Naive thymus-derived CD8-positive, alpha-beta T cell (primary cell): ENCODE measurements at places on chromosomes 3 and 15. TPM values are rescaled to one million over a fixed set of nuclear protein-coding genes. Genes with fewer than 3 reads are reported as not detected.

Gene C3orf49
- total RNA-seq, result not detected

Gene SLC6A20
- total RNA-seq, result not detected

Gene PGBD4
- 6.6 TPM for total RNA-seq

Gene CLDN18
- total RNA-seq, result not detected

Gene CCR1
- total RNA-seq, result 0.94 TPM

Gene ALG1L2
- total RNA-seq, result 6.7 TPM

Gene HRG
- total RNA-seq, result not detected

Gene DUOXA2
- total RNA-seq, result not detected

Gene NSUN3
- 22.5 TPM for total RNA-seq

Gene ZNF106
- total RNA-seq, result 39.6 TPM

Gene SI
- not detected for total RNA-seq

Gene NECTIN3
- total RNA-seq, result 4.6 TPM

Gene ADIPOQ
- total RNA-seq, result not detected

Gene IGSF10
- not detected for total RNA-seq

Gene TGM4
- total RNA-seq, result not detected

Gene HHLA2
- 0.75 TPM for total RNA-seq

Gene LRTM1
- not detected for total RNA-seq

Gene LRRC3B
- not detected for total RNA-seq

Gene GOLGA8R
- total RNA-seq, result 5.8 TPM

Gene THPO
- total RNA-seq, result not detected

Gene EIF4G1
- 220 TPM for total RNA-seq

Gene LAMB2
- total RNA-seq, result 1.0 TPM

Gene TTLL13
- total RNA-seq, result 1.0 TPM

Gene CACNA2D3
- not detected for total RNA-seq

Gene BAHD1
- 37.1 TPM for total RNA-seq

Gene GOLGA8O
- 3.3 TPM for total RNA-seq

Gene CAPN3
- total RNA-seq, result 20.0 TPM

Gene HYAL1
- total RNA-seq, result 0.16 TPM

Gene RPSA
- 1,579 TPM for total RNA-seq

Gene DCLK3
- total RNA-seq, result not detected

Gene AP3B2
- total RNA-seq, result 1.7 TPM

Gene PODXL2
- total RNA-seq, result 2.8 TPM

Gene GOLGA8A
- 242 TPM for total RNA-seq

Gene KBTBD13
- total RNA-seq, result not detected

Gene ST8SIA2
- not detected for total RNA-seq

Gene CDCP1
- total RNA-seq, result not detected

Gene IGSF11
- total RNA-seq, result 0.78 TPM

Gene INTS14
- 48.8 TPM for total RNA-seq

Gene SLC7A14
- total RNA-seq, result not detected

Gene TRIM42
- not detected for total RNA-seq

Gene RUVBL1
- 27.9 TPM for total RNA-seq

Gene ARHGEF3
- total RNA-seq, result 118 TPM

Gene AMOTL2
- total RNA-seq, result not detected

Gene XYLB
- 3.4 TPM for total RNA-seq

Gene SNX1
- 143 TPM for total RNA-seq

Gene KATNBL1
- 38.8 TPM for total RNA-seq

Gene HPS3
- total RNA-seq, result 33.1 TPM

Gene ISG20
- total RNA-seq, result 142 TPM

Gene CD200R1
- total RNA-seq, result 8.8 TPM

Gene CYP1A2
- not detected for total RNA-seq

Gene ZNF710
- total RNA-seq, result 13.8 TPM

Gene DAG1
- total RNA-seq, result 16.8 TPM

Gene ZNF445
- total RNA-seq, result 32.2 TPM

Gene LYZL4
- not detected for total RNA-seq

Gene NDN
- total RNA-seq, result not detected

Gene AHSG
- total RNA-seq, result not detected

Gene SCN11A
- 0.47 TPM for total RNA-seq

Gene CHRNA7
- total RNA-seq, result not detected

Gene A4GNT
- not detected for total RNA-seq
